Hematopoietic multipotent progenitor cell treated with erythropoietin and hydrocortisone succinate and interleukin-3 and kit ligand, for 6 days (in vitro differentiated cells): ENCODE measurements at places on chromosomes 6 and 20.

DNA sequence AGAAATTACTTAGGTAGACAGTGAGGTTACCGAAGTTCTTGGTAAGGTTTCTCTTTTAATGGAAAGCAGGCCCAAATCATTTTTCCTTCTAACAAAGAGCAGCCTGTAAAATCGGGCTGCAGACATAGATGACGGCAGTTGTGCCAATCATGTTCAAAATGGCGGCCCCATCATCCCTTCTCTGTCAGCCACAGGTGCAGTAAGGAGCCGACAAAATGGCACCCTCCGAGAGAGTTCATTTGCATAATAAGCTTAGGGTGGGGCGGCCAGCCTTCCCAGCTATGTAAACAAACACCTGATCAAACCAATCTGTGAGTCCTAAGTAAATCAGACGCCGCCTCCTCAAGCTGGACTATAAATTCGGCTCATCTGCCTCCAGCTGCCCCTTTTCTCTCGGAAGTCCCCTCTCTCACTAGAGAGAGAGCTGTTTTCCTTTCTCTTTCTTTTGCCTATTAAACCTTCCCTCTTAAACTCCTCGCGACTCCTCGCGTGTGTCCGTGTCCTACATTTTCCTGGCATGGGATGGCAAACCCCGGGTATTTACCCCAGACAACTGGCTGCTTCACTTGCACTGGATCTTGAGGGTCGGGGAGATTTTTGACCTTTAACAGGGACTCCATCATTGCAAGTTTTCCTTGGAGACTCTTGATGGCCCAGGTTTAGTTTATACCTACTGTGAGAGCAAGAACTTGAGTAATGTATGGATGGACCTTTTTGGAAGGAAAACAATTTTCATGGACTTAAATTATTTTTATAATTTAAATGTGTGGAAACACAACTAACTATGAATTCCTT, 8.9 kb upstream of the DDR1 start:
- no peak for DNase-seq

- DNase-seq, result no peak
Measured at GRCh38 chr6:118086159-118086558, 179.1 kb downstream of the SLC35F1 start.

DNA sequence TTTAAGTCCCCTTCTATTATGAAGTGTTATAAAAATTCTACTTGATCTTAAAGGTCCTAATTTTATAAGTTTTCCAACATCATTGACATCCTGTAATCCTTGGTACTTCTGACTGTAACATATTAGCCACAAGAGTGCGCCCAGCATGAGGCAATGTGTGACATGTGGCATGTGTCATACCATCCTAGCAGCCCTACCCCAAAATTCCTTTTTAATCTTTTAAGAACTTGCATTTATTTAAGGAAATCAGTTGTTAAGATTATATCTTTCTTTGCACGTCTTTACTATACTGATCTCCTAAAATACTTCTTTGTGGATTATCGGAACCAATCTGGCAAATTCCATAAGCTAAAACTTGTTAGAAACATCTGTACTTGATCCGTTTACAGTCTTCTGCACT, 167.1 kb upstream of the SLC24A3 start:
- DNase-seq, result no peak

GRCh38 chr20:49571553-49571835, 3.6 kb upstream of the PTGIS start:
- no peak for DNase-seq

GRCh38 chr6:101393829-101394251, 332 bp downstream of the GRIK2 start:
- no peak for DNase-seq

DNA sequence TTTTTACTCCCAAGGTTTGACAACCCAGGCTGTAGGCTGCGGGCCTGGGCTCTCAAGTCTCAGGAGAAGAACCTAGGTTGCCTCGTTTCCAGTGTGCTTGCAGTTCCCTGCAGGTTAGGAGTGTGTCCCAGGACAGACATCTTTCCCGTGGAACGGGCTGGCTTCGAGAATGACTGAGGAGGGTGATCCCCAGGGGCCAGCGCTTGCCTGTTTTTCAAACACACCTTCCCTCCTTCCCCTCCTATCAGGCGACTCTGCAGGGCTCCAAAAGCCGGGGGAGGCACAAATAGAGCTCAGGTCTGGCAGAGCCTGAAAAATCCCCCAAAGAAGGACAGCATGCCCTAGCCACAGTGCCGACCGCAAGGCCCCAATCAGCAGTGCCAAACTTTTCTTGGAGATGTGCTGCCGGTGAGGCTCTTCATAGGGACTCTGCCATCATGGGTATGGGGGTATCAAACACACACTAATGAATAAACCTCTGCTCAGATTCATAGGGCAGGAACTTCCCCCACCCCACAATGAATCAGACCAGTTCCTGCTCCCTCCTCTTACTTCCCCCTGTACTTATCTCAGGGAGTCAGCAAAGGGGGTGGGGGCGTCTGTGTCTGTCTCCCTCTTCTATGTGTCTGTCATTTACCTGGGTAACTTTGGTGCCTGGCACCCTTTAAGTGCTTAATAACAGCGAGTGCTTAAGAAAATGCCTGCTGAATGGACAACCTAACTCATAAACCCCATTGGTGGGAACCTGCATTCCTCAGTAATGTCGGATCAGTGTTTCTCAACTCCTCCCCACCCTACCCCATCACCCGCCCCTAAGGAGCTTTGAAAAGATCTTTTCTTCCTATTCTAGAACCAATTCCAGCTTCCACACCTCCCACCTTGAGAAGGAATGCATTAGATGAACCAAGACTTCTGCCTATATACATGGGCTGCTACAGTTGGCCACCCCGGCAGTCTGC, 1.6 kb downstream of the KCNG1 start:
- no peak for DNase-seq

DNA sequence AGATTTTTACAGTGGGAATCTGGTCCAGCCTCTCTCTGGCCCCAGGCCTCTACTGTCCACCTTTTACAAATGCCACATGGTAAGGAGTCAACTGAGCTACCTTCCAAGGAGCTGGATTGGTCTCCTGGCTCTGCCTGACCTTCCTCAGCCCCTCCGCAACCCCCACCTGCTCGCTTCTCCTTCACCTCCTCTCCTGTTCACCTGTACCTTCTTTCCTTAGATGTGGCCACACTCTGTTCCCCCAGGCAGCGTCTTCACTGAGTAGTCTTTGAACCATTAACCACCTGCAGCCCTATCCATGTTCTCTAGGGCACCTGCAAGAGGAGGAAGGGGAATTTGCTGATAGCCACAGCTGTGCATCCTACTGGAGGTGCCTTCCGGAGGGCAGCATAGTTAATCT, 55.3 kb upstream of the DDR1 start:
- no peak for DNase-seq

DNA sequence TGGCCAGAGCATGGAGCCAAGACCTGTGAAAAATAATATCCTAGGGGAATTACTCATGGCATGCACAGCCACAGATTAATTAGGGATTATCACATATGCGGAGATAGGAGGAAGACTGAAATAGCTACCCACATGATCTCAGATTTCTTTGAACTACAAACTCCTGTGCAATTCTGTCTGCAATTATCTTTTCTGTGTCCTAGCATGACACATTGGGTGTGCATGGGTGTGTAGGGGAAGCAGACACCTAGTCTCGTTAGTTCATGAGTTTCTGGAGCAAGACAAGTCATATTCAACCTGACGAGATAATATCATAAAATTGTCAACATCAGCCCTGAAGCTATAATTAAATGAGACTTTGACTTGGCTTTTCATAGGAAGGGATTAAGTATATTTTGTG, 3.6 kb upstream of the SLC17A4 start:
- no peak for DNase-seq

GRCh38 chr6:77463861-77464494, 687 bp upstream of the HTR1B start:
- DNase-seq, result no peak

DNA sequence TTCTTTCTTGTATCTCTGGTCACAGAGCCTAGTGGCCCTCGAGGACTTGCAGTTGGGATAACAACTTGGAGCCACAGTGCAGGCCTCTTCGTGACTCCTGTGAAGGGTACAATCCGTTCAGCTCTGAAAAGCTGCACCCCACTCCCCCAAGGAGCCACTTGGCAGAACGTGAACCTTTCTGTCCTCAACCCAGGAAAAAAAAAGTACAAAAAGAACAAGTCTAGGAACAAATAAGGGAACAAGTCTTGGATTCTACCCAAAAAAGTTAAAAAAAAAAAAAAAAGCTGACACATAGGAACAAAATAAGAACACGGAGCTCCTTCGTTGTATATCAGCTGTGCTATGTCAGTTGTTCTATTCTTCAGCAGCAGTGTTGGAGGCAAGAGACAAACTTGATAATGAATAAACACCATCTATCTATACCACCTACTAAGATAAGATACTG, 77.9 kb upstream of the TULP1 start:
- DNase-seq, result no peak

DNA sequence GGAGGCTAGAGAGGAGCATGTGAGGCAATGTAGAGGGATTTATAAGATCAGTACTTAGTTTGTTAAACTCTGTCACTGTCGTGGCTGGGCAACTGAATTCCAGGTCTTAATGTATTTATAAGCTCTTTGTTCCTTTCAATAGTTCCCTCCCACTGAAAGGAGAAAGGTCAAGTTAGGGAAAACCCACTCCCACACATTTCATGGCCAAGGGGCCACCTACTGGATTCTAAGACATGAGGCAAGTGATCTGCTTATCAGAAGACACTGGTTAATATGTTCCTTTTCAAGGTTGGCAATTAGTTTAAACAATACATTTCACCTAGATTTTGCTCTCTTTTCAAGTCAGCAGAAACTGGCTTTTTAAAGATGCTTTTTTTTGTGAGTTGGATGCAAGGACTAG, 5.4 kb upstream of the GSTA5 start:
- DNase-seq, result no peak

DNA sequence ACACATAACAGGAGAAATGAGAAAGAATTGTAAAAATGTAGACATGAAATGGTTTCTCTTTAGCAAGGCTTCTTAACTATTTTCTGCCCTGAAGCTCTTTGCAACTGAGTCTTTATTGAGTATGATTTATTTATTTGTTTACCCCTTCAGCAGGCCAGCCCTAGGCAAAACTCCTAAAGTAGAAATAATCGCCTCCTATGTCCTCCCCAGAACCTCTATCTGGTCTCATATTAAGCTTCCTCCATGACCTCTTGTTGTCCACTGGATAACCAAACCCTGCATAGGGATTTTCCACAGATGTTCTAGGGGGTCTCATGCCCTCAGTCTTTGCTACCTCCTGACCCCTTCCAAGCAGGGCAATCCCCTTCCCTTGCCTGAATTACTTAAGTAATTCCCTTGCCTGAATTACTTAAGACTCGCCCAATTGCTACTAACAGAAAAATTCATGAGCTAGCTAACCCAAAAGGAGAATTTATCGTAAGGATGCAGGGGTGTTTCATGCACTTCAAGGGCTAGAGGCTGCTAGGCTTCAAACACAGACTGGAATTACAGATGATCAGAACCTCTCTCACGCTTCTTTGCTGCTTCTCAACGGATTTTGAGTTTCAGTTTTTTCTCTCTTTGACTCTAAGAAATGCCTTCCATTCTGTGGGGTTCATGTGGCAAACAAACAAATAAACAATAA, 425.9 kb upstream of the RNF217 start:
- DNase-seq, result no peak
